Cardiac septum (tissue), 1 donor: ENCODE measurements at places on chromosomes 12 and 14.

GRCh38 chr12:89038831-89039512, 313.3 kb downstream of the DUSP6 start:
- DNase-seq = no peak

DNA sequence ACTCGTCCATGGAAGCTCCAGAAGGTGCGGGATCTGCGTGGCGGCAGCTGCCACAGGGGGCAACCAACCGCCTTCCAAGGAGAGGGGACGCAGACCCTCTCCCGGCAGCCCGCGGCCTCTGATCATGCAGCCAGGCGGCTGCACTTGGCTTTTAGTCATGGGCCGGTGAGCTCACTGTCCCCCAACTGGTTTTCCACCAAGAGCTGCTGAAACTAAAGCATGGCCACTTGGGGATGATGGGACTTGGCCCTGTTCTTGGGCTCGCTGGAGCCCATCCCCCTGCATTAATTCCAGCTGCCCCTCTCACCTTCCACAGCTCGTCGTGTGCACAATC, 39.1 kb downstream of the CCDC85C start:
- no peak for DNase-seq

DNA sequence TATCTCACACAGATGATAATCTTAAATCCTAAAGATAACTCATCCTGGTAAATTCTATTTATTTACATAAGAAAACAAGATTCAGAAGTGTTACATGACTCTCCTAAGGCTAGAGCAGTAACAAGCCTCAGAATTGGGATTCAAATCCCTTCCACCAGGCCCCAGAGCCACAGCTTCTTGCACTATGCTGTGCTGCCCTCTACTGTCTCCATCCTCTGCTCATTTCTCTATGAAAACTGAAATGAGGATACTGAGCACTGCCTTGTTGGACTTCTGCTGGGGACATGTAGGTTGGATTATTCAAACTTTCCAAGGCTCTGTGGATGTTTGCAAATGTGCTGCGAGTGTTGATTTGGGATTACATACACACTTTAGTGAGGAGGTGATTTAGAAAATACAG, 23.5 kb upstream of the C12orf50 start:
- DNase-seq = no peak

DNA sequence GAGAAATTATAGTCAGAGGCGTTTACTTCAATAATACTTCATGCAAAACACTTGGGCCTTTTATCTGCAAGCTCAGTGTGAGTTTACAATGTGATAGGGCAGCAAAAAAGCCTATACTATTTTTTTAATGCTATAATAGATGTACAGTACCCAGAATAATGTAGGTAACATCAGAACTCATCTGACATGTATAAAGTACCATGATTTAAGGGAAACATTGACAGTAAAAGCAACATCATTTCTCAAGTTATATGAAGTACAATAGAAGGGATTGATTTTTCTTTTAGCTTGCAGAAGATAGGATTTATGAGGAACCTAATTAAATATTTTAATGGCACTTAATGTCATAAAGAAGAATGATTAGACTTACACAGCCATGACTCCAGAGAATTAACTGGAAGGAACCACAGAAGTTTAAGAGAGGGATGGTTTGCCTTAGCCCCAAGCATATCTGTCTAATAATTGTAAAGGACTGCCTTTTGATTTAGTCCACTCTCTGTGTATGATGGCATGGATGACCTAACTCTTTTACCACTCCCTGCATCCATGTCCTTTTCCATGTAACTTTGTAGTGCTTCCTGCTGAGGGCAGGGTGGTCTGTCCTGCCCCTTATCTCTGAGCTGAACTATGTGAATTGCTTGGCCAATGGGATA, 55.9 kb upstream of the MIS18BP1 start:
- DNase-seq = no peak

- no peak for DNase-seq
Observed at GRCh38 chr12:89863968-89864367, 155.3 kb upstream of the ATP2B1 start.

GRCh38 chr14:60677701-60678100, 28.4 kb upstream of the SIX1 start:
- DNase-seq = no peak

DNA sequence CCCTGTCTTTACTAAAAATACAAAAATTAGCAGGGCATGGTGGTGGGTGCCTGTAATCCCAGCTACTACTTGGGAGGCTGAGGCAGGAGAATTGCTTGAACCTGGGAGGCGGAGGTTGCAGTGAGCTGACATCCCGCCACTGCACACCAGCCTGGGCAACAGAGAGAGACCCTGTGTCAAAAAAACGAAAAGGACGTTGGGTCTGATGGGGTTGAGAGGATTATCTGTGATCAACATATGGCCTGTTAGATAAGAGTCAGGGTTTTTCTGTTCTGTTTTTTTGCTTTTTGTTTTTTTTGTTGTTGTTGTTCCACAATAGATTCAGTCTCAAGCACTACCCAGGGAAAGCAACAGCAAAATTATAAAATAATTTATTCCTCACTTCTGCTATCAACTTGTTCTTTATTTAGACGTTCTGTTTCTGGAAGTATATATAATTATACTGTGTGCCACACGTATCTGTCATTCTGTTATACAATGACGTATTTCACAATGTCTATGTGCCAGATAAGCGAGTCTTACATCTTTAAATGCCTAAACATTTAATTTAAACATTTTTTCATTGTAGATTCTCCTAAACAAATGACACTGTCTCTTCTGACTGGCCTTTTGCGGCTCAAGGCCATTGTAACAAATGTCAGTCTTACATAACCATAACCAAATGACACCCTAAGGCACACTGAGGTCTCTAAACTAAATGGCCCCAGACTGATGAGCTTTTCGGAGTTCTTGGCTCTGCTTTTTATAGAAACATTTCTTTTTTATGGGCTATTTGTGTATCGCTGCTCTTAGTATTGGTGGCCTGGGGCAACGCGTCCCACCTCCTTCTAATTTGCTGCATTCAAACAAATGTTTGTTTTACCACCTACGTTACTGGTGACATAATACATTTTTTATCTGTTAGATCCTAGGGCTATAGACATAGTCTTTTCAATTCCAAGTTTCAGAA, 7.2 kb upstream of the P2RX4 start:
- no peak for DNase-seq

GRCh38 chr14:100858838-100859220, 32.9 kb downstream of the MEG3 start:
- DNase-seq = no peak

GRCh38 chr12:6980075-6980474, 9.4 kb downstream of the EMG1 start:
- no peak for DNase-seq

DNA sequence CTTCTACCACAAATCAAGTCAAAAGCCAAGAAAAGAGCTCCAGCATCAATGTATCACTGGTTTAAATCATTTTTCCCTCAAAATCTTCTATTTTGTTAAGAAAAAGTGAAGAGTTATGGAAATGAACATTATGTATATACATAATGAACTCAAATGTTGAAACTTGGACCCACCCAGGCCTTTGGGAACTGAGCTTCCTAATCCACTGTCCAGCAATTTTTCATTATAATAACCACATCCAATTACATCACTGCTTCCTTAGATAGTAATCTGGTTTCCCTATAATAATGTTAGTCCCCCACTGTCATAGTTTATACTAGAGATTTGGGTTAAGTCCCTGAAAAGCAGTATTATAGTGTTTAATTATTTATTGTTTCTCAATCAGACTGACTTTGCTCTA, 170.9 kb downstream of the PIK3C2G start:
- no peak for DNase-seq

- DNase-seq = no peak
Observed at GRCh38 chr12:127280393-127281275, 986.3 kb upstream of the TMEM132C start.

DNA sequence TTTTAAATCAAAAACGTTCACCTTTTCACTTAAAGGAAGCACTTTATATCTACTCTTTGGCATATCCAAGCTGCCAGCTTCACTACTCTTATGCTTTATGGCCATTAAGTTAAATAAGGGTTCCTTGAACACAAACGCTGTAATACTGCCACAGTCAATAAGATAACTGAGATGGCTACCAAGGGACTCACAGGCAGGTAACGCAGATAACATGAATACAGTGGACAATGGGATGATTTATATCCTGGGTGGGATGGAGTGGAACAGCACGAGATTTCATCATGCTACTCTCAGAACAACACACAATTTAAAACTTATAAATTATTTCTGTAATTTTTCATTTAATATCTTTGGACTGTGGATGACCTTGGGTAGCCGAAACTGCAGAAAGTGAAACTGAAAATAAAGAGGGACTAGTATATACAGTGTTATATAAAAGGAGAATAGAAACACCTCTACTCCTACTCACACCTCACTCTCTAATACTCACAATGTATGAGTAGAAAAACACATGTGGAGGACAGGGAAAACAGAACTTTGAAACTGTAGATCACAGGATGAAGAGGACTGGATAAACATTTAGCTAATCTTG, 367.3 kb downstream of the C12orf50 start:
- no peak for DNase-seq

- DNase-seq = no peak
Observed at GRCh38 chr12:32568228-32568627, 110.9 kb upstream of the DNM1L start.

DNA sequence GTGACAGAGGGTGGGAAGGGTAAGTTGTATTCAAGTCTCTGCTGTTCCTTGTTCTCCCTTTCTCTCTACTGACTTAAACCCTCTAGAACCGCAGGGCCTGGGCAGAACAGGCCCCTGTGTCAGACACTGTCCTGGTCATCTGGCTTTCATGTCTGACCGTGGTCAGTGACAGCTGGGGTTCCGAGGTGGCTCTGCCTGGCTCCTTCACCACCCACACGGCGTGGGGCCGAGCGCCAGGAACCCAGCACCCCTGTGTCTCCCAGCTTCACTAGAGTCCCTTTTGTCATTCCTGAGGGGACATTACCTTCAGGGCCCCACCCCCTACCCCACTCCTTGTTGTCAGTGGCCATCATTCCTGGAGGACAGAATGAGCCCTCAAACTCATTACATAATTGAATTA, 168.9 kb downstream of the ADGRD1 start:
- DNase-seq = peak; percentile 60

DNA sequence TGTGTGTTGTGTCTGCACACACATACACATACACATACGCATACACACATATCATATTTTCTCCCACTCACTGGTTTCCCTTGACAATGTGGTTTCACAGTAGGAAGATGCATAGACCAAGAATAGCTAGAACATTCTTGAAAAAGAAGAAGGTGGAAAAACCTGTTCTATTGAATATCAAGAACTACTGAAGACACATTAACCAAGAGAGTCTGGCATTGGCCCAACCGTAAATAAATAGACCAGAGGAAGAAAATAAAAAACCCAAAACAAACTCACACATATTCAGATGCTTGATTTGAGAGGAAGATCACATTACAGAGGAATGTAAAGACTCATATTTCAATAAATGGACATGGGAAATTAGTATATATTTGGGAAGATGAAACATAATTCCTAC, 311.3 kb downstream of the FOXG1 start:
- DNase-seq = no peak

DNA sequence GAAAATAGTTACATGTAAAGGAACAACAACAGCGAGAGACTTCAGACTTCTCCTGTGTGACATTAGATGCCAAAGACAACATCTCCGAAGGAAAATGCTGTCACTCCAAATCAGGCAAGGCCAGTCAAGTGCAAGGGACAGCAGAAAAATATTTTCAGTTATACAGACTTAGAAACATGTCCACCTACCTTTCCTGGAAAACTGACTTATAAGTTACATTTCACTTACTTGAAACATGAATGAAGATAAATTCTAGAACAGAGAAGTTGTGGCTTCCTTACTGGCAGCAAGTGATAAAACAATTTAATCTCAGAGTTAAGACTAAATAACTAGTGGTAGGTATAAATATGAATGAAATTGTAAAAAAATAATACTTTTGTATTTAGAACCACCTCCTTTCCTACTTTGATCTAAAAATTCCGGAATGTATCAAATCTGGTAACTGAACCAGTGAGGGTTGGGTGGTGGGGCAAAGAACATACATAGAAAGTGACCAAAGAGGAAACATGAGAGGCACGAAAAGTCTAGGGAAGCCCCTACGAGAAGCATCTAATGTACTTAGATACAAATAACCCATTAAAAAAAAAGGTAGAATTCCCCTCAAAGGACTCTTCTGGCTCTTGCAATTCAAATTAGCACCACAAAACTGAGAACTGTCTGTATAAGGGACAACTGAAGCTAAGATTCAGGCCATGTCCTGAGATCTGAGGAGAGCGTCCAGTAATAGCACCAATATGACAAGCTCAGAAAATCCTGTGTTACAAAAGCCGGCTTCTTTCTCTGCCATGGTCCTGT, 21.2 kb downstream of the MTHFD1 start:
- DNase-seq = no peak

- no peak for DNase-seq
Observed at GRCh38 chr12:112944024-112944690, 5.9 kb downstream of the OAS3 start.

DNA sequence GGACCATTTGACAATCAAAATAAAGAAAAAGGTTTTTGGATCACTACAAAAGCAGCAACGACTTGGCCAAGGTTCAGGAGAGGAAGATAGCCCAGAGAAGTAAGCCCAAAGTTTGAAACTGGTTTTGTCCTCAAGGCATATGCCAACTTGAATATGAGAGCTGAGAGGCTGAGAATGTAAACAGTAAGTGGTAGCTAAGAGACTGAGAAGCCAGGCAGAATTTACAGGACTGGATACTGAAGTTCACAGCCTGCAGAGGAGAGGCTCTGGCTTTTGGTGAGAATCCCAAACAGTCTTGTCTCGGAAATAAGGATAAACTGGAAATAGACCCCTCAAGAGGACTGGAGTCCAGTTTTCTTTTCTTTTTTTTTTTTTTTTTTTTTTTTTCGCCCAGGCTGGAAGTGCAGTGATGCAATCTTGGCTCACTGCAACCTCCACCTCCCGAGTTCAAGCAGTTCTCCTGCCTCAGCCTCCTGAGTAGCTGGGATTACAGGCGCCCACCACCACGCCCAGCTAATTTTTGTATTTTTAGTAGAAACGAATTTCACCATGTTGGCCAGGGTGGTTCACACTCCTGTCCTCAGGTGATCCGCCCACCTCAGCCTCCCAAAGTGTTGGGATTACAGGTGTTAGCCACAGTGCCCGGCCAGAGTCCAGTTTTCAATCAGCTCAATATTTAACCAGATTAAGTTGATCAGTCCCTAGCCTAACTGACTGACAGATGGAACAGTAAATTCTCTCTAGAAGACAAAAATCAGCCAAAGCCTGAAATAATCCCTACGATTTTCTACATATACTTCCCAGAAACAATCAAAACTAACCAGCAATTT, 82.6 kb upstream of the COCH start:
- no peak for DNase-seq

DNA sequence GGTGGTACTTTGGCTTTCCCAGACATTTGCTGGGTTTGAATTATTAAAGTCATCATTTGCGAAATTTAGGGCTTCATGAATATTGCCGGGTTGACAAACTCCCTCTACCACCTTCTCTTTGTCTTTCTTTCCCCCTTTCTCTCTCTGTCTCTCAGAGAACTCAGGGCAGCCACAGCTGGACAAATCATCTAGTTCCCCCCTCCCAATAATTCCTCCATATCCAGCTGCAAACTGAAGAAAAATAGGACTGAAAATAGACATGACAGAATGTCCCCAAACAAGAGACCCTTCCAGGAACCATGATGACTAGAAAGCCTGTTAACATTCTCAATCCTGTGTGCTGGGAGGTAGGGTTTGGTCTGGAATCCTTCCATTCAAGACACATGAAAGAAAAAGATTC, 67.1 kb upstream of the TBX5 start:
- DNase-seq = no peak
